ENCODE measurements at places on chromosomes 16 and 17. TPM values are rescaled to one million over a fixed set of nuclear protein-coding genes. Genes with fewer than 3 reads are reported as not detected.

GRCh38 chr17:54924405-54924804 is 23.8 kb downstream of the TOM1L1 start:
- no peak for DNase-seq

DNA sequence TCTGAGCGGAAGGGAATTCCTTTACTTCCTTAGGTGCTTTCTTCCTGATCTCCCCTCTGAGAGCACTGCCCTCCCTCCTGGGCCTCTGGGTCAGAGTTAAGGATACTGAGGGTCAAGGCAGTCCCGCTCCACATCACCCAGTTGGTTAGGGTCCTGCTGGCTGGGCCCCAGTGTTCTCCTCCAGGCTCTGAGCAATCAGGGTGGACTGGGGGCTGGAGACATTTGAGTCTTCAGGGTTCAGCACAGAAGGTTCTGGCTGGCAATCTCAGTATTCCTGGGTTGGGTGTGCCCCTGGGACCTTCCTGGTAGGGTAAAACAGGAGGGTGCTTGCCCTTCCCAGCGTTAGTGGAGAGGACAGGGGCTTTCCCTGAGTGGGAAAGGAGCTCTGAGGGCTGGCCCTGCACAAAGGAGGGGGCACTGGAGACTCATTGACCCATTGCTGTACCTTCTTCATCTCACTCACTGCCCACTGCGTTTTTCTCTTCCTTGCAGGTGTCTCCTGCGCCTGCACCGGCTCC is 448 bp downstream of the MT1M start:
- DNase-seq, result no peak

- no peak for DNase-seq
Measured at GRCh38 chr16:82329504-82330192, 159.6 kb upstream of the MPHOSPH6 start.

DNA sequence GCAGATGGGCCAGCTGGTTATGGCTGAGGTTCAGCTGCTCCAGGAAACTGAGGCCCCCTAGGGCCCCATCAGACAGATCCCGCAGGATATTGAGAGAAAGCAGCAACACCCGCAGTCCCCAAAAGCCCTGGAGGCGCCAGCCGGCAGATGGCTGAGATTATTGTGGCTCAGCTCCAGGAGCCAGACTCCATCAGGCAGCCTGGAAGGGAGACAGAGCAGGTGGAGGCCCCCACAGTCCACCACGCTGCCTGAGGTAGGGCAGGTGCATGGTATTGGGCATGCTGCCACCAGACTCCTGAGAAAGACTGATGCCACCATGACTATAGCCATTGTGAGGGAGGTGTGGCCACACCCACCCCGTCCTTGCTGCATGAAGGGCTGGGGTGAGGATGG is 9.5 kb upstream of the TMEM101 start:
- DNase-seq, result no peak

DNA sequence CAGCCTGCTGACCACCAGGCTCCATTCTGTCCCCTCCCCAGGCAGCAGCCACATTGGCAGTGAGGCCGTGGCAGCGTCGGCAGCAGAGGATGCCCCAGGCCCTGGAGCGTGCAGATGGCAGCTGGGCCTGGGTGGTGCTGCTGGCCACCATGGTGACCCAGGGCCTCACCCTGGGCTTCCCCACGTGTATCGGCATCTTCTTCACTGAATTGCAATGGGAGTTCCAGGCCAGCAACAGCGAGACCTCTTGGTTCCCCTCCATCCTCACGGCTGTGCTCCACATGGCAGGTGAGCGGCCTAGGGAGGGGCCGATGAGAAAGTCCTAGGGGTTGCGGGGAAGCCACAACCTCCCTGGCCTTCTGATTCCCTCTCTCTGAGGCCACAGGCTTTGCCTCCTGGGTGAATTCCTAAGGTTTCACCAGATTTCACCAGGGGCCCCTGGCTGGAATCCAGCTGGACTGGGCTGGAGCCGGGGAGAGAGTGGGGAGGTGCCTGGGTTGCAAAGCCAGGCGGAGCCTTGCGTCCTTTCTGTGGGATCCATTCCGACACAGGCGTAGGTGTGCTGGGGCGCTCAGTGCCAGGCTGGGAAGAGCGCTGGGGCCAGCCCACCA is 5.9 kb downstream of the SLC16A5 start:
- DNase-seq, result no peak

CDH3 gene
- 2.9 TPM for polyA plus RNA-seq

NLRP1 gene
- polyA plus RNA-seq, result 22.3 TPM
